Fibroblast of skin of scalp (primary cell): ENCODE measurements at places on chromosomes 16 and 17.
A peak's percentile ranks its signal among the peaks of the same experiment; 100 is the strongest.

DNA sequence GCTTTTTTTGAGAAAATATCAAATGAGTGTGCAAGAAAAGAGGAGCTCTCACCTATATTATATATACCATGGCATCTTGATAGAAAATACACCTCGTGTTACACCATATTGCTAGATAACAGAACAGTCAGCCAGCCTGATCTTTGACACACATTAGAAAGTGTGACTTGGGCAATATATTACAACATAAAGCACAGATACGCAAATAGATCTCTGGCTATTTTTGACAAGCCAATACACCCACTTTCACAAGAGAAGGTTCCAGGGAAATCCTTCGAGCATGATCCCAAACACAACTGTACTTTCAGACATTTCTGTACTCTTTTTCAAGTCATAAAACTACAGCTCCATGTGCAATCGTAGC, 9.4 kb downstream of the GGA2 start:
- DNase-seq: no peak

DNA sequence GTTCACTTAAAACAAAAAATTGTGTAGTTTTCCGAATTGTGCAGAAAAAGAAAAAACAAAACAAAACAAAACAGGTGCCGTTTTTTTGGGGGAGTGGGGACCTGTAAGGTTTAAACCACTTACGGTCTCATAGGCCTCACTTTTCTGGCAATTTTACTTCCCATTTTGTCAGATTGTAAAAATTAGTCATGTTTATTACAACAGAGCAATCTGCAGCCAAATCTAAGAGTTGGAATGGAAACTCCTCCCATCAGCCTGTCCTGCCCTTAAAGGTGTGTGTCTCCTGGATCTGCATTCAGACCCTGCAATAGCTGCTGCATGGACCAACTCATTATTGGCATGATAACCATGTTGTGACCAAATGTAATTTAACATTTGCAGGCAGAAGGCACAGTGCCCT, 8.2 kb upstream of the SALL1 start:
- DNase-seq: no peak

DNA sequence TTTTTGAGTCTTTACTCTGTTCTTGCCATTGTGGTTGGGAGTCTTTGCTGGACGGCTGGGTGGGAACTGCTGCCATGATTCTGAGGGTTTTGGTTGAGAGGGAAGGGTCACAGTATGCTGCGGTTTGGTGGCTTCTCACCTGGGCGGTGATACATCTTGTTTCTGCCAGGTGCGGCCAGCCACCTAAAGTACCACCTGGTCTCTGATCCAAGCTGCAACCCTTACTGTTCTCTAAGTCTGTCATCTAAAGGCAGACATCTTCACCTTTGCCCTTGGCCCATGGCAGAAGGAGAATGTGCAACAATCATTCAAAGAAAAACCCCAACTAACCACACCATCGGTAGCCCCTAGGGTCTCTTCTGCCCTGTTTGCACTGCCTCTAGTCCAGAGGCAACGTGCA, 19.6 kb upstream of the MPO start:
- no peak for DNase-seq

DNA sequence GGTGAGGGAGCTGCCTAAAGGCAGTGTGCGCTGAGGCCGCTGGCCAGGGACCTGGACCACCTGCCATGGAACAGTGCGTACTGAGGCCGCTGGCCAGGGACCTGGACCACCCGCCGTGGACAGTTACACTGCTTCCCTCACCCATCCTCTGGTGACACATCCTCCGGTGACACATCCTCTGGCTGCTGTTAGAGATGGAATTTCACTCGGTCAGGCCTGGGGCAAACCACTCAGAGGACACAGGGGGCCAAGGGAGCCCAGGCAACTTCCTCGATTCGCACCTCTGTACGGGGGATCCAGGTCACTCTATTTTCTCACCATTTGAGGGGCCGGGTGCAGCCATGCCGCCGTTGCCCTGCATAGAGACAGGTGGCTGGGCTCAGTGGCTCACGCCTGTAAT, 32.4 kb upstream of the RPTOR start:
- DNase-seq: peak; percentile 70

GRCh38 chr16:89667633-89668032, 10.0 kb downstream of the SPATA33 start:
- DNase-seq: no peak

DNA sequence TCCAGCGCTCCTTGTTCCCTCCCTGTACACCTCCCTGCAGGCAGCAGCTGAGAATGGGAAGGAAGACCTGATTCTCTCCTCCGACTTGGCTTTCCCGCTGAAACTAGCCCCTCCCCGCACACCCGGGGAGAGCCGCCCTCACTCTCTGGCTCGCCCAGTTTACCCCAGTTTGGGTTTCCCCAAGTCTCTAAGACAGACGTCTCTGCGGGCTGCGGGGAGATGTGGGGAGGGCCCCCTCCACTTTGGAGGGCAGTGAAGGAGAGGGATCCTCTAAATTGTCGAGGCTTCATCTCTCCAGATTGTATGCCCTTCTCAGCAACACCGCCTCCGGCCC, 797 bp downstream of the GRB7 start:
- DNase-seq: no peak

DNA sequence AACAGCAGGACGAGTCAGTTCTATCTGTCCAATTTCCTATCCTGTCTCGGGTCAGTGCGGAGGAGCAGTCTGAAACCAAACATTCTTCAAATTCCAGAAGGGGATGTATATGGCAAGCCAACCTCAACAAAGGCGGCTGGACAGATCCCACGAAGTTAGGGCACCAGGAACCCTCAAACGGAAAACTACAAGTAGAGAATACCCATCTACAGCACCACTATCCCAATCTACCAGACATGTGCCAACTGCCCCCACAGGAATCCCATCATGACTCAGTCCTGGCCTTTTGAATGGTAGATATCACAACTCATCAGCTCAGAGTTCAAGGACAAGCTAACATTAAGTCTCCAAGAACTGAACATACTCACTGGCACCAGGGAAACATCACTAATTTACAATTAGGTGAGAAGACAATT, 2.3 kb downstream of the NAT9 start:
- DNase-seq: peak; percentile 44

DNA sequence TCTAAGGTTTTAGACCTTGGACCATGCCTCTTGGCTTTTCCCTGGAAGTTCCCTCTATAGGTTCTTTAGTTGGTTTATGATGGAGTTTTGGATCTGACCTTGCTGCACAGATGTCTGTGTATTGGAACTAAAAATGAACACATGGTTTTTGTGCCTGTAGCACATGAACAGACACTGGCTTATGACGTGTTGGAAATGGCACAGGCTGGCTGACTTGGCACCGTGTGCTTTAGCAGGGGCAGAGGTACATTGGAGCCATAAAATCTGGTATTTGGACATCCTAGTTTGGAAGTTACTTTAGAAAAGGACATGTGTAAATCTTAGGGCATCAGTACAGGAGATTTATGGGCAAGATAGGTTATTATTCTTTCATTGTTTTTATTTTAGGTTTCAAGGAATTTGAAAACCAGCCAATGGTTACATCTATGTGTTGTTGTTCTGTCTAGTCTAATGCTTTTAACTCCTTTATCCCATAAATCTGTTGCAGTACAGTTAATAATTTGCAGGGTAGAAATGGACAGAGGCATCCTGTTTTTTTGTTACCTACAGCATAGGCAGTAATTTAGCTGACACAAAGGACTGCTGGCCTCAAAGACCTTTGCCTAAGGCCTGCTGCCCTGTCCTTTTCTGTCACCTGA, 6.0 kb downstream of the SOCS7 start:
- DNase-seq: no peak

- DNase-seq: no peak
These were observed 28.9 kb downstream of the WIPF2 start for GRCh38 chr17:40247926-40248495.
